CD4-positive, alpha-beta T cell treated with Interleukin-12 subunit alpha and Interleukin-12 subunit beta, for 1 hour (primary cell): ENCODE measurements at places on chromosomes 2 and 18.

DNA sequence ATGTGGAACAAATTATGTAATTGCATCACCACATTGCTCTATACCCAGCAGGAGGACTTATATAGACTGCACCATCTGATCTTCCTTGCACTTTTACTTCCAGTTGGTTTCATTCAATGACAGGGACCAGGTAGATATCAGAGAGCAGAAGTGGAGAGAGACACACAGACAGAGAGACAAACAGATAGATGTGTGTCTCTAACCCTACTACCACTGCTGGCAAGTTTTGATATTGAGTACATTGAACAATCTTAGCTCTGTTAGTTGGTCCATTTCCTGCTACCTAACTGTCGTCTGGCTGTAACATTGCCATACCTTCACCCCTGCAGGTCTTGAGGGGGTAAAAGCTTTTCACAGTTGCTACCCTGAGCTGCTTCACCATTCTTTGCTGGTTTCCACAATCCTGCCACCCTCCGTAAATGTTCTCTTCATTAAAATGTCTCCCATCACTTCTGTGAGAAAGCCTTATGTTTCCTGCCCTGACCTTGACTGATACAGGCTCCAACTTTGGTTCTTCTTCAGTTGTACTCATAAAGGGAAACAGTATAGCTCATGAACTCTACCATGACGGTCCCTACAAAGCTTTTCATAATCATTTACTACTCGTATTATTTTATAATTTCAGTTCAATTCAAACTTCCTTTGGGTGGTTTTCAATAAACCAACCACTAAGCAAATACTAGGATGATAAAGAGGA, 62.3 kb upstream of the ITGA4 start:
- peak; percentile 38 for DNase-seq

DNA sequence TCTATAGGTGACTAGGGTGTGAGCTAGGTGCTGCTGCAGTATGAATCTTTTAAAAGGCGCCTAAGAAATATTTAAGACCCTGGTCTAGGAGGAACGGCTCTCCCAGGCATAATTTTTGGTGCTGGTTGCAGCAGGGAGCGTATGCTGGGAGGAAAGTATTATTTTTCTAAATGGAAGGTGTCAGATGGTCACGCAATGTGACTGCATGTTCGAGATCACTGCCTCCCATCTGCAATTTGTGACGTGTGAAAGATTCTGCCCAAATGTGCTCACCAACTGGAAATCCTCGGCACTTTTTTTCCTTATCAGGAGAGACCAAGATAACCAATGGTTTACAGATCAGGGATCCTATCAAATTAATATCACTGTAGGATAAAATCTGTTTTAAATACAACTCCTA, 95.6 kb upstream of the KLHL14 start:
- no peak for DNase-seq

DNA sequence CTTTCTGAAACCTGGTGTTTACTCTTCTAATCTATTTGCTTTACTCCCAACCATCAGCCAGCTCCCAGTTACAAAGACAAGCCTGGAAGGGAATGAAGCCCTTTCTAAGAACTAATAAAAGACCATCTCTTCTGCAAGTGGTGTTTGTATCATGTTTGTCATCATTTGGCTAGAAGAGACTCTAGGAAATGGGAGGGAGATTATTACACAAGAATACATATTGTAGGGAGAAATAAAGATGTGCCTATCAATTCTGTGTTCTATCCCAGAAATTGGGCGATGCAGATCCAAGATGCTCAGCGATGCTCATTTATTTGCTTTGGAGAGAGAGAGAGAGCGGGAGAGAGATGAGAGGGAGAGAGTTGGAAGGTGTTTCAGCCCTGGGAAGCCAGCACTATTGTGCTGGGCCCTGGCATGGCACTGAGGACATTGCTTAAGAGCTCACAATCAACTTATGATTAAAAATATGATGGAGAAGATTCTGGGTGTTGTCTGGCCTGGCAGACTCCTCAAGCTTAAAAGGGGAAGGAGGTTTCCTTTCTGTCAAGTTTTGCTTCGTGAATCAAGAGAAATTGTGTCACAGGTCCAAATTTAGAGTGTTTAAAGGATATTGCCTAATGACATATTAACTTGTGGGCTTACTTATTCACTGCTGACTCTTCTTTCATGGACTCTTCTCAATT, 41.8 kb upstream of the AFF3 start:
- no peak for DNase-seq

- no peak for DNase-seq
Observed at GRCh38 chr18:63831080-63831788, 56.0 kb downstream of the SERPINB7 start.

GRCh38 chr18:46761059-46761769, 4.4 kb upstream of the ST8SIA5 start:
- no peak for DNase-seq

GRCh38 chr2:21194147-21194546, 70.4 kb downstream of the TDRD15 start:
- no peak for DNase-seq

DNA sequence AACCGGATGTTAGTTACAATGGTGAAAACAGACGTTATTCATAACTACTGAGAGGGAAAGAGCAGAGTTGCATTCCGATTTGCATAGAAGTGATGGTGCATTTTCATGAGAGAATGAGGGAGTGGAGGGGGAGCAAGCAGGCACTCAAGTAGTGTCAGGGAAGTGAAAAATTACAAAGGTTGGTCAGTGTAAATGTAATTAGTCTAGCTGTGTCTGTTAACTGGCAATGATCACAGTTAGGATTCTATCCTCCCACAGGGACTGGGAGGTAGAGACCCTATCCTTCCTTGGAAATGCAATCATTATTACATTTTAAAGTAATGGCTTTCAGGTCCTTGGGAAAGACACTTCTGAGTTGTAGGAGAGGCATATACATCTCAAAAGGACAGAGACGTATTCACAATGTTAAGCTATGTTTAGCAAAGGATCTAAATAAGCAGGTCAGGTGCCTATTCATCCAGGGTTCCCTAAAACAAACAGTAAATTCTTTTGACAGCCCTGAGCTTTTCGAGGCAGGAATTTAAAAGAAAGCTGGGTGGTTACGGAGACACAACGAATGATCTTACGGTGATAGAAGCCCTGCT, 1671.8 kb upstream of the DDX18 start:
- DNase-seq, result no peak

DNA sequence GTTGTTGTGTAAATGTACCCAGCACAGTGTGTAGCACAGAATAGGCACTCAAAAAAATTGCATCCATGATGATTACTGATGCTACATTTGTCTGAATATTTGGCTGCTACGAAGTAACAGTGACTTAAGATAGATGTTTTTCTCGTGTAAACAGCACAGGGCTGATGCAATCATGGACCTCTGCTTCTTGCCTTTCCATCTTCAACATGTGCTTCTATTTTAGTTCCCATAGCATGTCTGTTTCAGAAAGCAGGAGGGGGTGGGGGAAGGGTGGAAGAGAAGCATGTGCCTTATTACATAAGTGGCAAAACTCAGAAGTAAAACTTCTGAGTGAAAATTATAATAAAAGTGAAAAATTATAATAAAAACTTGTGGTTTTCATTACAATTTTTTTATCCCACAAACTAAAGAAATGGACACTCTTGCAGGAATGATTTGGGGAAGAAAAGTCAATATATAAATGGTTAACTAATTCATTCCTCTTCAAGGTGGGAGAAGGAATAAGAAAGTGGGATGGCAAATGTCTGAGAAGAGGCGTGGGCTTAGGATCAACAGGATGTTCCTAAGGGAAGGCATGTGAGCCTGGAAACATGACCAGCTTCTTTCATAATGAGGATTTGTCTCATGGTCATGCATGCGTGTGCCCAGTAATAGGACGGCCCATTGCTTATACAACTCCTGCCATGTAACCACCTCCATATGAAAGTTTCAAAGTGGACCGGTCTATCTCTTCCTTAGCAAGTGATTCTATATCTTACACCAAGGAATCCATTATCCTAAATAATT, 27.2 kb downstream of the CCBE1 start:
- DNase-seq, result no peak

DNA sequence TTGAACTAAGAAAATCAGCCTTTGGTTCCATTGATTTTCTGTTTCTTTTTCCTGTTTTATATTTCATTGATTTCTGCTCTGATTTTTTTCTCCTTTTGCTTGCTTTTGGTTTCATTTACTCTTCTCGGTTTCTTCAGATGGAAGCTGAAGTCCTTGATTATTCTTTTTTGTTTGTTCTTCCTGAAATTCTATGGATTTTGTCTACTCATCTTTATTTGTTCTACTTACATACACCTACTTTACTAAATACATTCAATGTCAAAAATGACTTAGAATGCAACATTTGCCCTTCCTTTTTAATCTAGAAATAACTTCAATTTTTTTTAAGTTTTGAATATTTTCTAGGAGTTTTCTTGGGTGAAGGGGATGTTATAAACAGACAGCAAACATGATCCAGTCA, 612.5 kb downstream of the METTL4 start:
- DNase-seq, result no peak

DNA sequence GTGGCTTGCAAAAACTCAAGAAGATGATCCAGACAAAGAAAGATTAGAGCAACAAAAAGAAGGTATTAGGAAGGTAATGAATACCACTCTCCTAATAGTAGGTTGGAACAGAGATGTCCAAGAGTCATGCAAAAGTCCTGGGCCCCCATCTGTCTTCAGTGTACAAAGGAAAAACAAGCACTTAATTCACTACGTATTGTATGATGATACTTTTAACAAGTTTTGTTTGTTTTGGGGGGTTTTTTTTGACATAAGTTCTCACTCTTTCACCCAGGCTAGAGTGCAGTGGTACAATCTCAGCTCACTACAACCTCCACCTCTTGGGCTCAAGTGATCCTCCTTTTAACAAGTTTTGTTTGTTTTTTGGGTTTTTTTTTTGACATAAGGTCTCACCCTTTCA, 80.6 kb upstream of the RTN4 start:
- DNase-seq, result no peak
